ENCODE measurements at places on chromosomes 16 and 17.
A peak's percentile ranks its signal among the peaks of the same experiment; 100 is the strongest.

GRCh38 chr17:18226284-18226945 is 980 bp downstream of the LLGL1 start:
- no peak for DNase-seq

DNA sequence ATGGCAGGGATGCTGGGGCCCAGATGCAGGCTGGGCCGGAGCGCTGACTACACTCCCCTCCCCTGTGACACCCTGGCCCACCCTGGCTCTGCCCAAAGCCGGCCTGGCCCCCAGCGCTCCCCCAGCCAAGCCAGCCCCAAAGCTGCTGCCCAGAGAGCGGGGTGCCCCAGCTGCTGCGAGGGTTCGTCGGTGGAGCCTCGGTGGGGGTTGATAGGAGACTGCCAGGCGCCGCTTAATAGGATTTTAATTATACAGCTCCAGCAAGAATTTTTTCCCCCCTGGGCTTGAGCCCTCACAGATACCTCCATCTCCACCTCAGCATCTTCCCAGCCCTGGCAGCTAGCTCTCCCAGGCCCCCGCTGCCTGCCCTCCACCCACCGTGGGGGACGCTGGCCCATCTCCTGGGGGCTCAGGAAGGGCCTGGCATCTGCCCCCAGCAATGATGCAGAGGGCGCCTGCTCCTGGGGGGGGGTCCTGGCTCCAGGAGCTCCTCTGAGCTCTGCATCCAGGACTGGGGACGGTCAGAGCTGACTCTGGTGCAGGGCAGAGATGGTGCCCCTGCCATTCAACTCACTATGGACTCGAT is 36.8 kb upstream of the DLX4 start:
- DNase-seq = no peak

- DNase-seq = no peak
These were observed 2169.6 kb downstream of the TP53TG3F start for GRCh38 chr16:35628976-35629375.

GRCh38 chr16:71352466-71352865 is 6.1 kb upstream of the CALB2 start:
- no peak for DNase-seq

DNA sequence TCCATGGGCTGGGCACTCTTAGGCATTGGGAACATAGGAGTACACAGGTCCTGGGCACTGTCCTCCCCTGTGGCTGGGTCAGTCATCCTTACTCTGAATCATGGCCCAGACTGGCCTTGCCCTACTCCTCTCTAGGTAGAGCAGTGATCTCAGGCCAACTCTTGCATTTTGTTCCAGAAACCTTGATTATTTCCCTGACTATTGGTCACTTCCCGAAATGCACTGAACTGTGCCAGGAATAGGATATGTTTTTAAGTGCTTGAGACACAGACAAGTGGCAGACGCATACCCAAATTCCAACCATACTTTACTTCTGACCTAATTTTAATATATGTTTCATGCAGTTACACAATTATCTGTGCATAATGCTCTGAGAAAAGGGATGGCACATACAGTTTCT is 10.3 kb downstream of the KRABD2 start:
- DNase-seq = no peak

DNA sequence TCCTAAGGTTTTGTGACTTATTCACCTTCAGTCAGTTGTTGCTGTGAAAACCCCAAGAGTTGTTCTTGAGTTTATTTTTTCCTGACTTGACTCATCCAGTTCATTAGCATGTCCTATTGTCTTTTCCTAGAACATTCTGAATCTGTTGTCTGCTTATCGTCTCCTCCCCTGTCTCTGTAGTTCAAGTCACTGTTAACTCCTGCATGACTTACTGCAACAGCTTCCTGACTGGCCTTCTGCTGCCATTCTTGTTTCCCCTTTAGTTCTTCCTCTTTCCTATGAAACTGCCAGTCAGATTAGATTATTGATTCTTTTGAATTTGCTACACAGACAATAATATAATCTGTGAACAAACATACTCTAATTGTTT is 161.5 kb downstream of the FTO start:
- DNase-seq = no peak

GRCh38 chr17:3002538-3003295 is 60.7 kb downstream of the OR1D5 start:
- DNase-seq = peak; percentile 37

GRCh38 chr17:77507111-77507885 is 366.5 kb downstream of the SEC14L1 start:
- DNase-seq = peak; percentile 25

DNA sequence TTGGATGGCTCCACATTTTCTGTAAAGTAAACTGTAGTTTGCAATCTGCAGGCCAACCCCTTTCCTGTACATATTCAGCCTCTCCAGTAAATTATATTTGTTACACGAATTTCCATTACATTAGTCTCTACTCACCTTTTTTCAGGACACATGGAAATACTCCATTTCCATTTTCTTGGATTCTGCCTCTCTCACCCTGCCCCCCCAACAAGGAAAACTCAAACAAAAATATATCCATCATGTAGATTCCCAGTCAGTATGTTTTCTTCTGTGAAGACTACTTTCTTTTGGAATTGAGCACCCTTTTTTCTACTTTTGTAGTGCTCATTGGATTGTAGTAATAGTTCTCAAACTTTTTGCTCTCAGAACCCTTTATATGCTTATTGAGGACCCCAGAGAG is 2.9 kb downstream of the PPM1D start:
- DNase-seq = no peak

GRCh38 chr16:27083861-27084261 is 17.1 kb downstream of the C16orf82 start:
- DNase-seq = no peak

GRCh38 chr17:61503961-61504360 is 51.7 kb downstream of the TBX4 start:
- no peak for DNase-seq

GRCh38 chr17:77178563-77178962 is 37.8 kb downstream of the SEC14L1 start:
- no peak for DNase-seq

DNA sequence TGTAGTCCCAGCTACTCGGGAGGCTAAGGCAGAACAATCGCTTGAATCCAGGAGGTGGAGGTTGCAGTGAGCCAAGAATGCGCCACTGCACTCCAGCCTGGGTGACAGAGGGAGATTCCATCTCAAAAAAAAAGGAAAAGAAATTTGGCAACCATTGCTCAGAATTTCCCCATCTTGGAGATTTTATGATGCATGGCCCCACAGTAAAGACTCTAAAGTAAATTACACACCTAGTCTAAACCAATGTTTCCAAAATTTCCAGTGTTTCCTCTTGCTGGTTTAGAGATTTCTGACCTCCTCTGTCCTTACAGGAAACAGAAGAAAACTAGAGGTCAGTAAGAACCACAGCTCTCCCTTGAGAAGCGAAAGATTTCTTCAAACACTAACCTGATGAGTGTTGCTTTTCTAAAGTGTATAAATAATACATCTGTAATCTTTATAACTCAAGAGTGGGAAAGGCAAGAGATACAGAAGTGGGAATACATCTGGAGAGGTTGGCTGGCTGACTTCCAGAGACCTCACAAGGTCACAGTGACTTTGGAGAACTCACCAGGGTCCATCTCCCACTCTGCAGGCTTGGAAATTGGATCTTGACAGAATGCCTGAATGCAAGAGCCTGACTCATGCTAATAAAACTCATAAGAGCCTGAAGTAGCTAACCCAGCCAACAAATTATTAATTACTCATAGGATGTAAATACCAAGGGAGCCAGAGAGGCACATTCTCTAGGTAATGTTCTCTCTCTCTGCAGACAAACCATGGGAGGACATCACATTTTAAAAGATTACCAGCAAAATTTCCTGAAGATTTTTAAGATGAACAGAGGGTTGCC is 8.8 kb downstream of the ADAT1 start:
- DNase-seq = no peak

- DNase-seq = no peak
These were observed 39.6 kb downstream of the MAF start for GRCh38 chr16:79560923-79561322.

DNA sequence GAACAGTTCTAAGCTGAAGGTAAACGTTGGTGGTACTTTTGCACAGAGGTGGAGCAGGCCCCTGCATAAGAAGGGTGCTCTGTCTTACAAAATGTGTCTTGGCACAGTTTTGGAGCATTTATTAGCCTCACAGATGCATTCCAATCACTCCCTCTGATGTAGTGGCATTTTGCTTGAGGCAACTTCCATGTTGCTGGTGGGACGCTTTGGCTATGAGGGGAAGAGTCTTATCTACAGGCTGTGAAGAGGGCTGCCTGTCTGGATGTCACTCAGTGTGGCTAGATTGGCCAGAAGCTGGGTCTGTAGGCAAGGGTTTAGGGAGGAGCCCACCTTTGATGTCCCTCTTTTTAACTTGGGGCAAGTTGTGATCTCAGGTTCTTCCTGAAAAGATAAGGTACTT is 2.6 kb upstream of the RARA start:
- no peak for DNase-seq

GRCh38 chr17:10316801-10317542 is 55.8 kb downstream of the MYH13 start:
- DNase-seq = no peak

DNA sequence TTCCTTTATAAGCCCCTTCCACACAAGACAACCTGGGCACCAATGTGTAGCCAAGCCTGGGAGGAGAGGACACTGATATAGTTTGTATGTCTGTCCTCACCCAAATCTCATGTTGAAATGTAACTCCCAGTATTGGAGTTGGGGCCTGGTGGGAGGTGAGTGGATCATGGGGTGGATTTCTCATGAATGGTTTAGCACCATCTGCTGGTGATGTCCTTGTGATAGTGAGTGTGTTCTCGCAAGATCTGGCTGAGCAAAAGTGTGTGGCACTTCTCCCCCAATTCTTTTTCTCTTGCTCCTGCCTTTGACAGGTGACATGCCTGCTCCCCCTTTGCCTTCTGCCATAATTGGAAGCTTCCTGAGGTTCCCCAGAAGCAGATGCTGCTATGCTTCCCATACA is 135.8 kb downstream of the USP31 start:
- no peak for DNase-seq

- no peak for DNase-seq
These were observed 80.8 kb downstream of the CLEC16A start for GRCh38 chr16:11025120-11025531.

DNA sequence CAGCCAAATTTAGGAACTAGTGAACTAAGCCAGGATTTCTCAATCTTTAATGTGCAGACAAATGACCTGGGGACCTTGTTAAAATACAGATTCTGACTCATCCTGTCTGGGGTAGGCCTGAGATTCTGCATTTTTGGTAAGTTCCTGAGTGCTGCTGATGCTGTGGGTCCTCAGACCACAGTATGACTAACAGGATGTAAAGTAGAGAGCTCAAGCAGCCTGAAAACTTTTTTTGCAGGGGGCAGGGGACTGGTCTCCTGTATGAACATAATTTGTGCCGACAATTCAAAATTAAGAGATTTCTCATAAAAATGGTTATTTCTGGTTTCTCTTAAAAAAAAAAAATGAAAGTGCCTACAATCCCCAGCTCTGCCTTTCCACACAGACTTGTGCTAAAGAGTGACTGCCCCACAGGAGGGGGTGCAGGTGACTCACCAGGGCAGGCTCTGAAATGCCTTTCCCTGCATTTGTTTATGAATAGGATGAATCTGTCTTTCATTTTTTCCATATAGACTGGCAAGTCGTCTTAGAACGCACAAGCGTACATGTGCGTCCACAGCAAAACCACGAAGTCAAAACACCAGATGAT is 271.5 kb downstream of the PHKB start:
- DNase-seq = no peak

DNA sequence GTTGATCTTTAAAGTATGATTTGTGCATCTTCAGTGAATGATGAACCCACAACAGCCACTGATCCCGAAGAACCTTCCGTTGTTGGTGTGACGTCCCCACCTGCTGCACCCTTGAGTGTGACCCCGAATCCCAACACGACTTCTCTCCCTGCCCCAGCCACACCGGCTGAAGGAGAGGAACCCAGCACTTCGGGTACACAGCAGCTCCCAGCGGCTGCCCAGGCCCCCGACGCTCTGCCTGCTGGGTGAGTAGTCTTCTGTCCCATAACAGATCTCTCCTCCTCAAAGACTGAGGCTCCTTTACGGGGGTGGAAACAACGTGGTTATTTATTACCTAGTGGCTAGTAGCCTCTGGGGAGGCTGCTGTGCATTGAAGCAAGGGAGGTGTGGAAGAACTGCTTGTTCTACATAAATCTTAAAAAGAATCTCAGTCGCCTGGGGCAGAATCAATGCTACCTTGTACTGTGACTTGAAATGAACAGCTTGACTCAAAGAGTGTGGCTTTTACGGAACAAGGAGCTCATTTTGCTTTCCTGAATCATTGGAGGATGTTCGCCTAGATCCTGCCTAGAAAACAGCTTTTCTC is 63.0 kb upstream of the CLEC18A start:
- DNase-seq = no peak

DNA sequence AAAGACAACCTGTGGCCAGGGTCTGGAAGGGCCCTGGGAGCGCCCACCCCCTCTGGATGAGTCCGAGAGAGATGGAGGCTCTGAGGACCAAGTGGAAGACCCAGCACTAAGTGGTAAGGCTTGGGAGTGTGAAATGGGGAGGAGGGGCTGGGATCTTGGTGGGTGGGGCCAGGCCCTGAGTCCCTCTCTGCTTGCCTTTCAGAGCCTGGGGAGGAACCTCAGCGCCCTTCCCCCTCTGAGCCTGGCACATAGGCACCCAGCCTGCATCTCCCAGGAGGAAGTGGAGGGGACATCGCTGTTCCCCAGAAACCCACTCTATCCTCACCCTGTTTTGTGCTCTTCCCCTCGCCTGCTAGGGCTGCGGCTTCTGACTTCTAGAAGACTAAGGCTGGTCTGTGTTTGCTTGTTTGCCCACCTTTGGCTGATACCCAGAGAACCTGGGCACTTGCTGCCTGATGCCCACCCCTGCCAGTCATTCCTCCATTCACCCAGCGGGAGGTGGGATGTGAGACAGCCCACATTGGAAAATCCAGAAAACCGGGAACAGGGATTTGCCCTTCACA is 1.2 kb upstream of the STARD3 start:
- DNase-seq = no peak

DNA sequence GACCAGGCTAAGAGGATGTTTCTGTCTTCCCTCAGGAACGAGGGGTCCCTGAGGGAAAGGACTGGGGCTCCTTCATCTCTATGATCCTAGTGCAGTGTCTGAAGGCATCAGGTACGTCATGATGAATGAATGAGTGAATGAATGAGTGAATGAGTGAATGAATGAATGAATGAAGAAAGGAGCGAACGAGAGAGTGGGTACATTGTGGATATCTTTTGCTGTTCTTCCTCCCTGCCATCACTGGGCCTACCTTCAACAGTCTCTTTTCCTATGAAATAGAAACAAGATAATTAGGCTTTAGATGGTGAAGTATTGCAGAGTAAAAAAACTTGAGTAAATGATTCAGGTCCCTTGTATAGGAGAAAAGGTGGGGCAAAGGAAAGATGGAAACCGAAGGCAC is 111.3 kb upstream of the CRHR1 start:
- DNase-seq = no peak

DNA sequence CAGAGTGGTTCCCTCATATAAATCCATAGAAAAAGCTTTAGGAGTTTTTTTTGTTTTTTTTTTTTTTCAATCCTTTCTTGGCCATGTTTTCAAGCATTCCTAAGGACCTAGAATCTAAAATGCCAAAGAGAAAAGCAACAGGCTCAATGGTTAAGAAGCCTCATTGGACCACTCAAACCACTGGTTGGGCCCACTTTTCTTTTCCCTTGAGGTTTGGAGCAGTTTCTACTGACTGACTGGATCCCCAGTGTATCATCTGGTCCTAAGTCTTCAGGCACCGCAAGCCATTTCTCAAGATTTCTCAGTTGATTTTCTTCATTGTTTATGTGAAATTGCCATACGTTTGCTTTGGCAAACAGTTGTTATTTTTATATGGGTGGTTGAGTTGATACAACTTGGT is 14.4 kb downstream of the METTL9 start:
- DNase-seq = no peak

All from activated T-cell treated with anti-CD3 and anti-CD28 coated beads, Interleukin-2, amount 50 U/mL, for 24 hours (primary cell).